ENCODE measurements at places on chromosomes 12 and 14.

- DNase-seq = no peak
Observed at GRCh38 chr14:55707365-55707804, 127.4 kb downstream of the KTN1 start.

GRCh38 chr14:68768316-68768715 lies 24.6 kb downstream of the ZFP36L1 start:
- DNase-seq = no peak

DNA sequence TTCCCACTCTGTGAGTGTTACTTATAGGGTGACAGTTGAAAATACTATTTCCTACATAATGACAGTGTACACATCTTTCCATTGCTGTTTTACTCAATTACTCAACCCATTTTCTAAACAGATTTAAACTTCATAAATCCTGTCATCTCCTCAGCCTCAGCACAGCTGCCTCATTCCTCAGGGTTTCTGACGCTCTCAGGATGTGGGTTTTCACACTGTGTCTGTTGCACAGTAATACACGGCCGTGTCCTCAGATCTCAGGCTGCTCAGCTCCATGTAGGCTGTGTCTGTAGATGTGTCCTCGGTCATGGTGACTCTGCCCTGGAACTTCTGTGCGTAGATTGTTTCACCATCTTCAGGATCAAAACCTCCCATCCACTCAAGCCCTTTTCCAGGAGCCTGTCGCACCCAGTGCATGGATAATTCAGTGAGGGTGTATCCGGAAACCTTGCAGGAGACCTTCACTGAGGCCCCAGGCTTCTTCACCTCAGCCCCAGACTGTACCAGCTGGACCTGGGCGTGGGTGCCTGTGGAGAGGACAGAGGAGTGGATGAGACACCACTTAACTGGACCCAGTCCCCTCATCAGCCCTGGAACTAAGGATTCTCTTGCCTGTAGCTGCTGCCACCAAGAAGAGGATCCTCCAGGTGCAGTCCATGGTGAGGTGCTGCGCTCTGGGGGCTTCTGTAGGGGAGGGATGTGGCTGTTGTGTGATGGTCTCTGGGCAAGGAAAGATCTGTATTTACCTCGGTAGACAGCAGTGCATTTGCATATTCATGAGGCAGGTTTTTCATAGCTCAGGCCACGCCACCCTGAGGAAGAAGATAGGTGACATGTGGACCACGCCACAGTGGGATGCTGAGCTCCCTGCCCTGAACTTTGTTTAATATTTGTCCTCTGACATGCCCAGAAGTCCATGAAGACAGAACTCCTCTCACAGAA lies 750.2 kb downstream of the TMEM121 start:
- no peak for DNase-seq

DNA sequence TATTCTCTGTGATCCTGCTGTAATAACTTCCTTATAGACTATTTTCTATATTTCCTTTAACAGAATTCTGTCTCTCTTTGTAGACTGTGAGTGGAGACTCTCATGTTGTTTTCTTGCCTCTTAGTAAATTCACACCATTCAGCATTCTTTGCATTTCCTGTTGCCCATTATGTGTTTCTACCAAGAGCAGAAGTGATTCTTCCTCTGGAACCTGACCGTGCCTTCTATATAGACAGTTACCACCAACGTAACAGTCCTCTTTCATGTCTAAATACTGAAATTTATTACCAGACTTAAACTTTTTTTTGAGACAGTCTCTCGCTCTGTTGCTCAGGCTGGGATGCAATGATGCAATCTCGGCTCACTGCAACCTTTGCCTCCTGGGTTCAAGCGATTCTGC lies 31.1 kb downstream of the METAP2 start:
- DNase-seq = no peak

DNA sequence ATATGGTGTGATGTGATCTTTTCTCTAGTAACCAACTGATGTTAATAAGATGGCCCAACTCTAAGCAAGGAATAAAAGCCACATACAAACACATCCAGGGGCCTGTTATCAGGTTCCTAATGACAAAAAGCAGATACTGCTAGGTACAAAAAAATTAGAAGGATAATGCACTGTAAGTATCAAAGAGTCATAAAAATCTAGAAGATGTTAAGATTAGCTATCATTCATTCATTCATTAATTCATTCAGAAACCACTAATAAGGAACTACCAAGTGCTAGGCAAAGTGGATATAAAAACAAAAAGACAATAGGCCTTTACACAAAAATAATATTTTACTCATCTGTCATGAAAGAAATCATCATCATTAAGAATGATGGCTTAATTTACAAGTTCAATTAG lies 21.6 kb downstream of the ATF7 start:
- no peak for DNase-seq

DNA sequence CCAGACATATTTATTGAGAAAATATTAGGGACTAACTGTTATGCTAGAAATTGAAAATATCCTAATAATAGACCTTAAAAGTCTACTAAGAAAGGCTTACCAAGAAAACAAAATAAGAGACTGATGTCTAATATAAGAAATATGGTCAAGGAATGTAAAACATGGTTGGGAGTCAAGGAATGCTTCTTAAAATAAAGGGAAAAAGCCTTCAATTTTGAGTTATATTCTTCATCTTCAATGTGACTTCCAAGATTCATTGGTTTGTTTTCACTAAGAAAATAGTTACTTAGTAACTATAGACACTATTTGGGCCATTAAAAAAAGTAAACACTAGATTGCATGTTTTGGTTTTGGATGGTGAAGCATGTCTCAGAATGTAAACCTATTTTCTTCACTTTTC lies 88.1 kb upstream of the ETV6 start:
- DNase-seq = no peak

DNA sequence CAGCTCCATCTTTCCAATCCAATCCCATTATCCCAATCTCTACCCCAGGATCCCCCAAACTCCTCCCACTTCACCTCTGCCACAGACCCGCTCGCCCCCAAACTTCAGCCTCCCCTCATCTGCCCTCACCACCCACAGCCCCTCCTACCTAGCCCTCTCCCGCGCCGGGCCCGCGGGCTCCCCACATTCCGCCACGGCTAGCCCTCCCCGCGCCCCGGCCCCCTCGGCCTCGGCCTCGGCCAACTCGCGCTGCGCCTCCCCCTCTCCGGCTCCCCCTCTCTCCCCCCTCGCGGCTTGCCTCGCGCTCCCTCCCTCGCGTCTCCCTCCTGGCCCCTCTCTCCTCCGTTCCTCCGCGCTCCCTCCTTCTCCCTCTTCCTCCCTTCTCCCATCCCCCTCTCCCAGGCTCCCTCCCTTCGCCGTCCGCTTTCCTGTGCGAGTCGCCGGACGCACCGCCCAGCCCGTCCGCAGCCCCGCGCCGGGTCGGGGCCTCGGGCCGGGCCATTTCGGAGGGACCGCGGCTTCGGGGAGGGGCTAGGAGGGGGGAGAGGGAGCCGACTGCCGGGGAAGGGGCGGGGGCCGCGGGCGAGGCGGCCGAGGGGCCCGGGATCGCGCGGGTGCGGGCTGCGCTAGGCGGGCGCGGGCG lies at the start of gene ATN1:
Gene ATN1 (plus strand): TSS at position 581 of the 643 bp plus-strand sequence. CDS start 6,043 bp downstream, outside the sequence.
- DNase-seq = no peak

- DNase-seq = no peak
Observed at GRCh38 chr12:114926341-114926740, 242.4 kb upstream of the TBX3 start.

DNA sequence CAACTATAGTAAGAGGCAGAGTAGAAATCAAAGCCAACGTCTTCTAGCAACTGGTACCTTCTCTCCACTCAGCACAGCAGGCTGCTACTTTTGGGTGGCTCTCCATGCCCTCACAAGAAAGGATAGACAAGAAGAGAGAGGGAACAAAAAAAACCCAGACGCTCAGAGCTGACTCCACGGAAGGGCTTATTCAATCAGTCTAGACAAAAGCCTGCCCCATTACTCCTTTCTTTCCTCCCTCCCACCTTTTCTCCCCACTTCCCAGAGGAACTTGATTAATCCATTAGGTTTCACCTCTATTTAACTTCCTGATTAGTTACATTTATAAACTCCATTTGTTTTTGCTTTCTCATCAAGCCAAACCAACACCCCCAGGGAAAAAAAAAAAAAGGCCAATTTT lies 71.1 kb upstream of the CCDC60 start:
- DNase-seq = no peak

DNA sequence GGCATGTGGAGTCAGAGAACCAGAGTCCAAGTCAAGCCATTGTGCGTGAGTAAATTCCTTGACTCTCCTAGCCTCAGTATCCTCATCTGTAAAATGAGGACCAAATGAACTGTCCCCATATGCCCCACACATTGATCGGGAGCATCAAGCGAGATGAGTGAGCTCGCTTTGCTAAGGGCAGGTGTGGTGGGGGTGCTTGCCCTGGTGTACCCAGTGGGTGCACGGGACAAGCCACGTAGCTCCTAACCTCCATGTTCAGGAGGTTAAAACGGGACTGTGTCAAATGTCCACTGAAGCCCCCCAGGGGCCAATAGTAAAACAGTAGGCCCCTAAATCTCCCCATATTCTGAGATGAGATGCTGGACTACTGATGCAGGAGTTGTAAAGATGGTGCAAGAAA lies 60.9 kb downstream of the SERPINA3 start:
- no peak for DNase-seq

DNA sequence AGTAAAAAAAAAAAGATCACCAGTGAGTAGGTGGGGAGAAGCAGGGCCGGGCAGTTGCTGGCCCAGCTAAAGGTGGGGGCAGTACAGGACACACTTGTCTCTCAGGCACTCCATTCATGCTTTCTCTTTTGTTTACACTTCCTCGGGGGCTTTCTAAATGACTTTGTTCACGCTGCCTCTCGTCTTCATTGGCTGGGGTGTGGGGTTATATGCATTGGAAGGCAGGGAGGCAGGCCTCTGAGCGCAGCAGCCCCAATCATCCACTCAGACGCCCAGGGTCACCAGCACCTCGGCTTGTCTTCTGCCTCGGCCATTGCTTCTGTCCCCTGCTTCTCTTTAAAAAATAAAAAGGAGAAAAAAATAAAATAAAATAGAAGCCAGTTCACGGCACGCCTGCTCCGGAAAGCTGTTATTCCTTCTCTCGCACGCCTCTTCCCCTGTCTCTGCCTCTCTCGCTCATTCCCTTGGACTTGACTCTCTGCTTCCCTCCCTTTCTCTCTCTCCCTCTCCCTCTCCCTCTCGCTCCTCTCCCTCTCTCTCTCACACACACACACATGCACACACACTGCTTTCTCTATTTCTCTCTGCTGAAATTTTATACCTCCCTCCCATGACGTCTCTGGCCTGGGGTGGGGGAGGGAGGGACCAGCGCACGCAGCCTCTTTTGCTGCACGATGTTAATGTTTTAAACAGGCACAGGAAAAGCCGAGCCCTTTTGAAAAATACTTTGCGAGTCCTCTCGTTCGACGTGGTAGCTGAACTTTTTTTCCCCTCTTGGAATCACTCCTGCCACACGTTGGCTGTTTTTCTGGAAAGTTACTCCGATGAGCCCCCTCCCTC lies at the start of gene TGFB3:
Gene TGFB3 (minus strand): TSS at position 570 of the 840 bp plus-strand sequence. CDS start 1,102 bp downstream, outside the sequence.
- no peak for DNase-seq

DNA sequence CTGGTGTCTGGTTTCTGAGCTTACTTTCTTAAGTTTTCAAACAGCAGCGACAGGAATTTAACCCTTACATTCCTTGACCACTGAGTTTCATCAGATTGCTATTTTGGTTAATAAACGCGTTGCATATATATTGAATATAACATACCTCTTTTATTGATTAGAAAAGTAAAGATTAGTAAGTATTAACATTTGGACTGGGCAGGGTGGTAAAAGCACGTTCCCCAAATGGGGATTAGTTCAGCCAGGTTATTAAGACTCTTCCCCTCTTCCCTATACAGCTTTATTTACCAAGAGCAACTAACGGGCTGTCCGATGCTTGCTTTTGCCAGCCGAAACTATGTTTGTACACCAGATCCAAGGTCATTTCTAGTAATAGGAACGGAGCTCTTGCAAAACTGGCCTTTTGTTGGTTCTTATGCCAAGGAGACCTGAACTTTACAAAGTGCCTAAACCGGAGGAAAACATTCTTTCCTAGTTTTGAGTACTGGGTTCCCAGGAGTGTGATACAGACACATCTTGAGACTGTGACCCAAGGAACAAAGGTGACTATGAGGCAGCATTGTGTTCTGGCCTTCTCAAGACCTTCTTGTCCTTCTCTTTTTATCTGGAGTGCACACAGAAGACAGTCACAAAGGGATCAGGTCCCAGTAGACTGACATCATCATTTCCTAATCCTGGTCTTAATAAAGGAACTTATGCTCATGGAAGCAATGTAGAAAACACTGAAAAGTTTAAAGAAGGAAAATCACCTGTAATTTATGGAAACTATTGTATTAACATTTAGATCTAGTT lies 2.6 kb downstream of the GLRX5 start:
- no peak for DNase-seq

GRCh38 chr12:39448038-39448437 lies 5.1 kb upstream of the KIF21A start:
- DNase-seq = no peak

DNA sequence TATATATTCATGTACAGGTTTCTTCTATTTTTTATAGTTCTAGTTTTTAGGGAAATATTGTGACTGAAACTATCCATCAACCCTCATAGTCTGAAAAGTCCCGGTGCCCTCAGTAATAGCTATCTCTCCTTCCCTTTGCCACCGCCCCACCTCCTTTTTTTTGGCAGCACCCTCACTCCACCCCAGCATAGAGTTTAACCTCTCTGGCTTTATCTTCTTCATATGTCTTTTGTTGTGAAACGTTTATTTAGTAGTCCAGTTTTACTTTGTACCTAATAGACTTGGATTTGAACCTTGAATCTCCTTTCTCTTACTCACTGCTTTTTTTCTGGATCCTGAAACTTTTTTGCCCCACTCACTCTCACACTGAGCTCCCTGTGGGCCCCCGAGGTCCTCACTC lies 109.5 kb downstream of the BBS10 start:
- no peak for DNase-seq

DNA sequence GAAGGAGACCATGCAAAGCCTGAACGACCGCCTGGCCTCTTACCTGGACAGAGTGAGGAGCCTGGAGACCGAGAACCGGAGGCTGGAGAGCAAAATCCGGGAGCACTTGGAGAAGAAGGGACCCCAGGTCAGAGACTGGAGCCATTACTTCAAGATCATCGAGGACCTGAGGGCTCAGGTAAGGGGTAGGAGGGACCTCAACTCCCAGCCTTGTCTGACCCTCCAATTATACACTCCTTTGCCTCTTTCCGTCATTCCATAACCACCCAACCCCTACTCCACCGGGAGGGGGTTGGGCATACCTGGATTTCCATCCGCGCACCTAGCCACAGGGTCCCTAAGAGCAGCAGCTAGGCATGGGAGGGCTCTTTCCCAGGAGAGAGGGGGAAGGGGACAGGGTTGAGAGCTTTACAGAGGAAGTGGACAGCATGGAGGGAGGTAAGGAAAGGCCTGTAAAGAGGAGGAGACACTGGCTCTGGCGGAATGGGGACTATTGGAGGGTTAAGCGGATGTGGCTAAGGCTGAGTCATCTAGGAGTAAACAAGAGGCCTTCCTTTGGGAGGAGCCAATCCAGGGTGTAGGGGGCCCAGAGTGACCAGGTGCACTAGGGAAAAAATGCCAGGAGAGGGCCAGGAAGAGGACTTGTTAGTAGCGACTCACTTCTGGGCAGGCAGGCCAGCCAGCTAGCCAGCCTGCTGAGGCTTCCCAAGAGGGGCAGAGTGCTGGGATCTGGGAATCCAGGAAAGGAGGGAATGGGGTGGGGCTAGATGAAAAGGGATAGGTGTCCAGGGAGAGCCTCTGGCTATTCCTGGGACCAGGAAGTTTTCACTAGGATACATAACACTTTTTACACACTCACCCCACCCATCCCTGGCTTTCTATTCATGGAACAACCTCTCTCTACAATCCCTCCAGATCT lies 754 bp downstream of the KRT18 start:
- DNase-seq = no peak

- no peak for DNase-seq
Observed at GRCh38 chr14:49982501-49982951, 89.6 kb downstream of the ARF6 start.

GRCh38 chr12:12604740-12605139 lies 6.9 kb upstream of the CREBL2 start:
- no peak for DNase-seq

- no peak for DNase-seq
Observed at GRCh38 chr14:43790681-43791080, 716.4 kb downstream of the FSCB start.

Measured in stimulated activated CD8-positive, alpha-beta memory T cell treated with anti-CD3 and anti-CD28 coated beads, Interleukin-4, amount 100 ng/mL, for 1 hour (primary cell).